ENCODE measurements at places on chromosomes 1 and 21.

DNA sequence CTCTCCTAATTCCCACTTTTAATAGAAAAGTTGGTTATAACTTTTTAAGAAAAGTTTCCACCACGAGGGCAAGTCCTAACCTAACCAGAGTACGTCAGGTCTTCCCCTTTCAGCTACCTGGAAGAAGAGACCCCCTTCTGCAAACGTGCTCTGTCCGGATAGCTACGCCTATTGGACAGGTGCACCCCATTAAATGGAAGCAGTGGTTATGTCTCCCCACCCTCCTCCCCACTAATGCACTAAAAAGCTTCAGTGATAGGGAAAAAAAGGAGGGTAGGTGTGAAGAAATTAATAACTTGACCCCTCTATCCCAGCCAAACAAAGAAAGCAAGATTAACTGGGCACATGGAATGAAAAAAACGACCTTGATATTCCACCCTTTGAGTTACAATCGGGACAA is 7.7 kb downstream of the GLUL start:
- DNase-seq: no peak

DNA sequence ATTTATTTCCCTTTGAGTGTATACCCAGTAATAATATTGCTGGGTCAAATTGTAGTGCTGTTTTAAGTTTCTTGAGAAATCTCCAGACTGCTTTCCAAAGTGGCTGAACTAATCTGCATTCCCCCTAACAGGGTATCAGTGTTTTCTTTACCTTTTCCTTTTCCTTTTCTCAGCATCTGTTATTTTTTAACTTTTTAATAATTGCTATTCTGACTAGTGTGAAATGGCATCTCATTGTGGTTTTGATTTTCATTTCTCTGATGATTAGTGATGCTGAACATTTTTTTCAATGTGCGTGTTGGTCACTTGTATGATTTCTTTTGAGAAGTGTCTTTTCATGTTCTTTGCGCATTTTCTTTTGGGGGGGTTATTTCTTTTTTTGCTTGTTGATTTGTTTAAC is 374.9 kb upstream of the BRINP3 start:
- DNase-seq: no peak

GRCh38 chr1:216614011-216614934 is 109.0 kb downstream of the ESRRG start:
- no peak for DNase-seq

DNA sequence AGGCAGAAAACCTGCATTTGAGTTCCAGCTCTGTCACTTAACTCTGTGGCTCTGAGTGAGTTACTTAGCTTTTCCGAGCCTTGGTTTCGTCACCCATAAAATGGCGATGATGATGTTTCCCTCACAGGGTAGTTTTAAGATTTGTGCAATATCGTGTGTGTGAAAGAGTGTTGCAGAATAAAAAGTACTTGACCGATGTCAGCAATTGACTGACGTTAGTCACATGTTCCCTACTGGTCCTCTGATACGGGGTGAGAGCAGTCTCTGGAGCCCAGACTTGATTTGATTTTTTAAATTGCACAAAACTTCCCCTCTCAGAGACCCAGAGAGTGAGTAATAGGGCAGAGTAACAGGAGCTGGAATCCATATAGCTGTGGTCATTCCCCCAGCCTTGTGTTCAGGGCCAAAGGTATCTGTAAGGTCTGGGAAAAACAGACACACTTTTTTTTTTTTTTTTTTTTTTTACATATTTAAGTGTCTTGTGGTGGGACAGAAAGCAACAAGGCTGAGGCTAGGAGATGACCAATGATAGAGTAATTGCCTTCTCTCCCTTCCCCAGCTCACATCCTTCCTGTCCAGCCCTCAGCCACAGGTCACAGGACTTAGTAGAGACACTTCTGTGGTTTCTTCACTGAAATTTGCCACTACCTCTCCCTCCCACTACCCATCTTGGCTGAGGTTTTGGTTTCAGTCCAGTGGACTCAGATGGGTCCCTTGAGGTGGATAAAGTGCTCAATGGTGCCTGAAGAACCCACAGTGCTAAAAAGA is 2.0 kb downstream of the FCER1G start:
- no peak for DNase-seq

GRCh38 chr1:185969028-185969427 is 234.8 kb downstream of the HMCN1 start:
- DNase-seq: no peak

DNA sequence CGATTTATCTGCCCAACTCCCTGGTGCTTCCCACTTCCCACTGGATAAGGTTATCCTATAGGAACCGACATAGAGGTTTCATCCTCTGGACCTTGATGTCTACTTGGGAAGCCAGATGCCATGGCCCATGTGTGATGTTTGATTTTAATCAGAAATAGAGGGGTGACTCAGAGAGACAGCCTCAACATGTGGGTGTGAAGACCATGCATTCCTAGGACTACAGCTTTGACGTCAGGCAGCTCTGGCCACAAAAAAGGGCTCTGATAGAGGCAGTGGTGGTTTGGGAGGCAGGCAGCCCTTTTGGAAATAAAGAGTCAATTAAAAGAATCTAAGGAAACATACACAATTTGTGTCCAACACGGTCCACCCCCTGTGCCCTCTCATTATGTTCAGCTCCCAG is 5.2 kb upstream of the SH2D2A start:
- DNase-seq: no peak

DNA sequence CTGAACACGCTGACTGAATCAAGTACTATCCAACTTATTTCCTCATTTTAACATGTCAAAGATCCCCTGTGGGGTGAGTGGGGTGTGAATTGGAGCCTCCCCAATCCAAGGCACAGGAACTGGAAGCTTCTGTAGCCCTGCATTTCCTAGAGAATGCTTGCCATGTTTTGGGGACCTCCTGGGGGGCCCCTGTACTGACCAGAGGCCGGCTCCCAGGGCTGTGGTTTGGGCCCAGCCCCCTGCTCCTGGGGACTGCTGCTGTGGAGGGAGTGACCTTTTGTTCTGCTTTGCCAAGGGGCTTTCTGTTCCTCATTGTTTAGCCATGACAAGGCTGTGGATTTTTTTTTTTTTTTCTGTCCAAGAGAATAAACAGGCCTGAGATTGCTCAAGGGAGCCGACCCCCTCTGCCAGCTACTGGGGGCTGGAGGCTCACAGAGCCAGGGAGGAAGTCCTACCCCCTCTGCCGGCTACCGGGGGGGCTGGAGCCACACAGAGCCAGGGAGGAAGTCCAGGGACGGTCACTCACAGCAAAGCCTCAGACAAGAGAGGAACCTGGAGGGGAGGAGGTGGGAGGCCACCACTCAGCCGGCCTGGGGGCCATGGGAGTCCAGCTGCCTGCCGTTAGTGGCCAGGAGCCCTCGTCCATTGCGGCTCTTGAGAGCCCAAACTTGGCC is 17.4 kb downstream of the TNFRSF1B start:
- no peak for DNase-seq

GRCh38 chr1:150557813-150558212 is 8.6 kb downstream of the ADAMTSL4 start:
- no peak for DNase-seq

DNA sequence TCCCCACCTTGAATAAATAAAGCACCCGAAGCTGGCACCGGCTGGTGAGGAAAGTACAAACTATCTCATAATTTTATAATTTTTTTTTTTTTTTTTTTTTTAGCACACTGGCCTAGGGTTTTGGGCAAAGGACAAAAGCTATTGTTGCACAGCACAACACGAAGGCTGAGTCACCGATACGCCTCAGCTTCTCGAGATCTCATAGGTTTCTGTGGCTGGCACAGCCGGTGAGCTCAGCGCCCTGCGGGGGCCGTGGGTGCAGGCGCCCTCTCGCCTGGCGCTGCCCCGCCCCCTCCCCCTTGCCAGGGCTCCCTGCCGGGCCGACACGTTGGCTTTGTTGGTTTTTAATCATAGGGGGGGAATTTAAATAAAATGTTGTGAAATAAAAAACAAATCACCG is 17.2 kb downstream of the CASZ1 start:
- DNase-seq: no peak

GRCh38 chr1:13700521-13701270 is 708 bp downstream of the PRDM2 start:
- peak; percentile 43 for DNase-seq

- DNase-seq: no peak
Measured at GRCh38 chr1:13817906-13818305, 117.9 kb downstream of the PRDM2 start.

- DNase-seq: no peak
Measured at GRCh38 chr1:2413495-2414296, 1.3 kb upstream of the PEX10 start.
